ENCODE measurements at places on chromosomes 2 and 18.

- no peak for DNase-seq
Measured at GRCh38 chr18:1296237-1296636, 391.6 kb downstream of the ADCYAP1 start.

GRCh38 chr2:193824474-193824873 is 1629.7 kb upstream of the TMEFF2 start:
- DNase-seq = no peak

- DNase-seq = no peak
Measured at GRCh38 chr2:97774425-97774824, 61.0 kb downstream of the ZAP70 start.

DNA sequence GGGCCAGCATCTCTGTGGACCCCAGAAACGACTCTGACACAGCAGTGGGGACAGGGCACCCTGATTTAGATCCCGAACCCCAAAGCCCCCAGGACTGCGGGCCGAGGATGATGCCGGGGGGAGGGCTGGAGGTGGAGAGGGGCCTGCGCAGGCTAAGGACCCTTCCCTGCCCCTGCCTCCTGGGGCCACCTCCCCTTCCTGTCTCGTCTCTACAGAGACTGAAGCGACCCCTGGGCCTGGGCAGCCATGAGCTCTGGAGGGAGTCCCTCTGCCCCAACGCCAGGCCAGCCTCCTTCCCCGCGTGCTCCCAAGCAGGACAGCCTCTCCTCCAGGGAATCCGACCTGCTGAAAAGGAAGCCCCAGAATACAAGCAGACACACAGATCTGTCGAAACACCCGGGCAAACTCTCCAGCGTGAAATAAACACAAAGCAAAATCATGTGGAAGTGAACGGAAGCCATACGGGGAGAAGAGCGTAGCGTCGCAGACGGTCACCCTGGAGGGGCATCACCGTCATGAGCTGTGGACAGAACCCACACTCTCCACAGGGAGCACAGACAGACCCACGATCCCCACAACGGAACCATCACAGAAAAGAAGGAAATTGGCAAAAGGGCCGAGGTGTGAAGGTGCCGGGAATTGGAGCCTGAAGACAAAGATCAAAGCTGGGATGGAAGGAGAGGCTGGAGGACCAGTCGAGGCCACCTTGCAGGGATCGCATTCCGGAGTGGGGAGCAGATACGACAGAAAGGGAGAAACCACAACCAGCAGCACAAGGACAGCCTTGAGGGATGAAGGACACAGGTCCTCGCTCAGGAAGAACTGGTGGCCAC is 51.0 kb upstream of the CTDP1 start:
- no peak for DNase-seq

DNA sequence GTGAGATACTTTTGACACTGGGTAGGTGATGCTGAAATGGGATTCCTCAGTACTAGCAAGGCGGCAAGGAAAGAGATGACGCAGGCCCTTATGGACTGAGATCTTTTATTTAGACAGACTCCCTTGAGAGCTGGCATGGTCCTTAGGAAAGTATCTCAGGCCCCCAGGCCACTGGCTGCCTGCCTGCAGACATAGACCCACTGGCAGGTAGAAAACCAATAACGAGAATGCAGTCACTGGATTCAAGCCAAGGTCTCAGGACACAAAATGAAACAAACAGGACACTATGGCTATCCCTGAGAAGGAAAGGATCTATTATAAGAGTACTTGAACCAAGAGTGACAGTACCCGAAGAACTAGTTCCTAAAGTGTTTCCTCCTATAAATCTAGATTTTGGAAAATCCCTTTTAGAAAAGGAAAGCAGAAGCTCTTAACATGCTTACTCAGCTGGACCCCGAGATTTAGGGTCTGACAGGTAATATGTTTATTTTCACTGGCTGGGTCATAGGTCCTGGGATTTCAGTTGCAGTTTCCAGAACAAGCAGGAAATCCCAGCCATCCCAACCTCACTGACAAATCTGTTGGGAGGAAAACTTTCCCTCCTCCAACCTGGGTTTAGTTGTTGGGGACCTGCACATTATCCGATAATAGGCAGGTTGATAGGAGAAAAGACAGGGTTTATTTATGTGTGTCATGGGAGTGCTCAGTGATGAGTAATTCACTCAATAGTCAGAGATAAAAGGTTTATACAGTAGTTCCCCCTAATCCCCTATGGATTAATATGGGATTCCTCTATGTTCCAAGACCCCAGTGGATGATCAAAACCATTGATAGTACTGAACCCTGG is 44.5 kb downstream of the COMMD1 start:
- DNase-seq = no peak

GRCh38 chr18:9684881-9685614 is 23.1 kb upstream of the RAB31 start:
- no peak for DNase-seq
